Effector memory CD4-positive, alpha-beta T cell (primary cell): ENCODE measurements at places on chromosomes 6 and 20.
A peak's percentile ranks its signal among the peaks of the same experiment; 100 is the strongest.

- DNase-seq = no peak
Observed at GRCh38 chr20:692044-692443, 16.4 kb upstream of the SCRT2 start.

DNA sequence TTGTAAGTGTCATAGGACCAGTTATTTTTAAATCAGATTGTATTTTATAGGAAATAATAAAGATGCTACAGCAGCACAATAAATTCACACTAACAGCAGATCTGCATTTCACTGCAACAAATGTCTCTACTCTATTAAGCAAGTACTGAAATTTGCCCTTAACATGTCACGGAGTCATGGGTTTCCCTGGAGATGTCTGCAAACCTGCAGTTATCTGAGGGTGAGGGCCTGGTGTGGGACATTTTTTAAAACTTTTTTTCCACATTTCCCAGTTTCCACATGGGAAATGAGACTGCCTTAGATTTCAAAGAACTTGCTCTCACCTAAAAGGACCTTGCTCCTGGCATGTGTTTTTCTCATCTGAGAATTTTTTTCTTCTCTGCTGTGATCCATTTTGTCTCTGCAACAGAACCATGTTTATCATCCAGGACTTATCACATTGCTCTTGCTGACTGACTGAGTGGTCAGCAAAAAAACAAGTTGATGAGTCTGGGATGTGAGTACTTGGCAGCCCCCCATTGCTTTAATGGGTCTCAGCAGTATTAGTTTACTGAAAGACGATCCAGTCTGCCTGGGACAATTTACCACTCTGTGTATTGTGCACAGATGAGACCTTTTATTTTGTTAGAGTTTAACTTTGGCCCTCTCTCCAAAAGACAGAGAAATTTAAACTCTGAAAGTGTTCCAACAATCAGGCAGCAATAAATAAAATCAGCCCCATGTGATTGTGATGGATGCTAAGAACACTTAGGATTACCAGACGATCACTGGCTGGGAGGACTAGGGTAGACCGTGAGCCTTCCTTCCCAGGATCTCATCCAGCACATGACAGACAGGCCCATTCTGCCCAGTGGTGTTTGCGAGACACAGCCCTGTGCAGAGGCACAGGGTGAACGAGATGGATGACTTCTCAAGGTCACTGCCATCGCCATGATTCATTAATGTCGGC is 268.8 kb downstream of the BTBD9 start:
- DNase-seq = no peak

DNA sequence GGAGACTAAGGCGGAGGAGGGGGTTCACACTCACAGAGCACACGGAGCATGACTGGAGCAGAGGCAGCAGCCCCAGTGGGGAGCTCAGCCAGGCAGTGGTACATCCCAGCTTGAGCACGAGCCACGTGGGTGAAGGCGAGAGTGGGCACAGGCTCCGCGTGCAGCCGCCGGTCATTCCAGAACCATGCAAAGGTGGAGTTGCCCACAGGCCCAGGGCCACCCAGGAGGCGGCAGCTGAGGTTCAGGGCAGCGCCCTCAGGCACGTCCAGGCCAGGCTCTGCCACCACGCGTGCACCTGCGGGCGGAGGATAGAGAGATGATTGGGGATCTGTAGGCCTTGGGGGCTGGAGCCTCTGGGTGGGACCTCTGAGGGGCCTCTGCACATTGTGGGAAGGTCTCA is 9.5 kb upstream of the ADAM33 start:
- DNase-seq = no peak

DNA sequence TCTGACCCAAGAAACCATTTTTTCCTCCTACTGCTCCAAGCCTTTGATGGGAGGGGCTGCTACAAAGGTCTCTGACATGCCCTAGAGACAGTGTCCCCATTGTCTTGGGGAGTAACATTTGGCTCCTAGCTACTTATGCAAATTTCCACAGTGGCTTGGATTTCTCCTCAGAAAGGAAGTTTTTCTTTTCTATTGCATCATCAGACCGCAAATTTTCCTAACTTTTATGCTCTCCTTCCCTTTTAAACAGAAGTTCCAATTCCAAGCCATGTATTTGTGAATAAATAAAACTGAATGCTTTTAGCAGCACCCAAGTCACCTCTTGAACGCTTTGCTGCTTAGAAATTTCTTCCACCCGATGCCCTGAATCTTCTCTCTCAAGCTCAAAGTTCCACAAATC is 51.0 kb downstream of the SLC22A2 start:
- DNase-seq = no peak

DNA sequence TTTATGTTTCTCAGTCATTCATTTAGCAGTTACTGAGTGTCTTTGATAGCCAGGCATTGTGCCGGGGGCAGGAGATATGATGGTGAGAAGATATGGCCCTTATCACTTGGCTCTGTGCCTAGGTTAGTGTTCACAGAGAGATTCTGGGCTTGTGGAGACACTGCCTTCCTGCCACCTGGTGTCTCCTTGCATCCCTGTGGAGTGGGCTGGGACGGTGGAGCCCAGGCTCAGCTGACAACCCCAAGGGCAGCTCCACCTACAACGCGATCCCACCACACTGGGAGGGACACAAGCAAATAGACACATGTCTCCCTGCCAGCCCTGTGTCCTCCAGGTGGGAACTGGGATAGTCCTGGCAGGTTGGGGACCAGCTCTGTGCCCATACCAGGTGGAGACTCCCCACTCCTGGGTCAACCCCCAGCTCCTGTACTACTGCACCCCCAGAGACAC is 30.3 kb upstream of the VEGFA start:
- no peak for DNase-seq

GRCh38 chr6:137490006-137490905 is 3.9 kb downstream of the OLIG3 start:
- DNase-seq = no peak

DNA sequence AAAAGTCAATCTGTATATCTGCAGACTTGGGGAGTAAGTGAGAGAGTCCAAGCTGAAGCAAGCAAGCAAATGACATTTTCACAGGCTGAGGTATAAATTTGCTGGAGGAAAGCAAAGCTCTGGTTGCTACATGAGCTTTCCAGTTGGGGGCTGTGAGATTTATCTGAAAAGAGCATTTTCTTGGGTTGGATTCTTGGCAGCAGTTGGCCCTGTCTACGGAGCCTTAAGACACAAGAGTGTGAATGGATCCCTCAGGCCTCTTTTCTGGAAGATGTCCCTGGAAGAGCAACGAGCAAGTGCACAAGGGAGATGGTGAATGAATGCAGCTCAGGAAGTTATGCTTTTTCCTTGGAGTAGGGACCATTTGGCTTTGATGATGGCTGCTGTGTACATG is 30.8 kb downstream of the ISM1 start:
- no peak for DNase-seq

DNA sequence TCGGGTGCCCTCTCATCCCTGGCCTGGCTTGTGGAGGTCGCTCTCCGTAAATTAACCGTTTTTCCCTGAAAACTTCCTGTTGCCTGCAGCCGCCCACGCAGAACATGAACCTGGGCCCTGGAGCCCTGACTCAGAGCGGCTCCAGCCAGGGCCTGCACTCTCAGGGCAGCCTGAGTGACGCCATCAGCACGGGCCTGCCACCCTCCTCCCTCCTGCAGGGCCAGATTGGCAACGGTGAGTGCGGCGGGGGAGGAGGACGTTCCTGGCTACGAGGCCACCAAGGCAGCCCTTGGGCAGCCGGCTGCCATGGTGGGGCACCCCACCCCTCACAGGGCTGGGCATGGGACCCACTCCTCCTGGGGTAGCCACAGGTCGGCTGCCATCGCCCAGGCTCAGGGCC is 17.8 kb downstream of the SS18L1 start:
- no peak for DNase-seq

- DNase-seq = no peak
Observed at GRCh38 chr6:153564803-153565202, 433.7 kb upstream of the RGS17 start.

- DNase-seq = no peak
Observed at GRCh38 chr20:62508641-62509051, 32.9 kb upstream of the GATA5 start.

DNA sequence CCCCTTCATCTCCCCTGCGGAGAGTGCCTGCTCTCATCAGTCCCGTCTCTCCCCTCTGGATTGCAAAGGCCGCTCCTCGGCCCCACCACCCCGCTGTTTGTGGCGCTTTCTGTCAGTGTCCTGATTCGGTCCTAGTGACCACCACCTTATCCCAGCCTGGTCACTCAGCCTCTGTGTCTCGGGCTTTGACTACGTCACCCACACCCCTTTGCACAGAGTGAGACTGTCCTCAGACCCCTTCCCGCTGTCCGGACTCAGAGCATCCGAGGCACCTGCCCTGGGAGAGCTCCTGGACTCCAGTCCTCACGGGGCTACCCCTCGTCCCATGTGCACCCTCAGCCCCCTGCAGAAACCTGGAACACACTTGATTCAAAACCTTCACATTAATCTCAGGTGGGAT is 380.2 kb downstream of the TAF4 start:
- no peak for DNase-seq

DNA sequence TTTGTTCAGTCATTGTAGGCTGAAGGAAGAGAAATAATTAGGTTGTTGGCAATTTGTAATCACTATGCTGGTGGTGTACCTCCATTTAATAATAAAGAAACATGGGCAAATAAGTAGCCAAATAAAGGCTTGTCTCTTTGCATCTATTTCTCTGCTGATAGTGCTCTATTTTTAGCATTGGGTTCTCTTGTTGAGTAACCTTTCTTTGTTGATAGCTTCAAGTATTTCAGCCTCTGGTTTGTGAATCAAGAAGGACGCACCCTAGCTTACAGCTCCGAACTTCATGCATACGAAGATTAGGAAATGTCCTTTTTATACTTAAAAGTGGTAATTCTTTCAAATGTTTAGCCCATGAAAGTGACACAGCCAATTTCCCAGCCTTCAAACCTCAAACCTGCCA is 2.6 kb downstream of the PPP1R14C start:
- no peak for DNase-seq

DNA sequence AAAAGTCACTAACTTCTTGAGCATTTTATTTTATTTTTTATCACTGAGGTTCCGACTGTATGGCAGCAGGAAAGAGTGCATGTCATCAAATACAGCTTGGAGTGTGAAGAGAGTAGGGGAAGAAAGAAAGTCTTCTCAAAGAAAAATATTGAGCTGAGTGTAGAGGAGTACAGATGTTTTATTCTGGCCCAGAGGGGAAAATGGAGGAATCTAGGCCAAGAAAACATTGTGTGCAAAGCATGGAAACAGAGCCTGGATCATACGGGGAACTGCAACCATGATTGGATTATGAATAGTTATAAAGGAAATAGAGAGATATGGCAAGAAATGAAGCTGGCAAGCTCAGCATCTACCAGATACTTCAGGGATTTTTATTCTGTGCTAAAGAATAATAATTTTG is 104.2 kb upstream of the SCGN start:
- DNase-seq = no peak

- no peak for DNase-seq
Observed at GRCh38 chr6:77707603-77708002, 54.8 kb downstream of the MEI4 start.

DNA sequence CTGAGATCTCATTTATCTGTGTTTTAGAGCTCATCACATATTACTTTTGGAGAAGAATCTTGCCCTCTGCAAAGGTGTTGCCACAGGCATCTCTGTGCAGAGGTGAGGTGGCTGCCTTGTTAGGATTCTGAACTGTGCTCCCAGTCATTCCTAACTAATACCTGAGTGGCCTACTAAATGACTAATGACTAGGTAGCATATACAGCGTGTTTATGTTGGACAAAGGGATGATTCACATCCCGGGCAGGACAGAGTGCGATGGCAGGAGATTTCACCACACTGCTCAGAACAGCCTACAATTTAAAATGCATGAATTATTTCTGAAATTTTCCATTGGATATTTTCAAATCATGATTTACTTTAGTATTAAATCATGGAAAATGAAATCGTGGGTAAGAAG is 23.1 kb upstream of the CGA start:
- no peak for DNase-seq

DNA sequence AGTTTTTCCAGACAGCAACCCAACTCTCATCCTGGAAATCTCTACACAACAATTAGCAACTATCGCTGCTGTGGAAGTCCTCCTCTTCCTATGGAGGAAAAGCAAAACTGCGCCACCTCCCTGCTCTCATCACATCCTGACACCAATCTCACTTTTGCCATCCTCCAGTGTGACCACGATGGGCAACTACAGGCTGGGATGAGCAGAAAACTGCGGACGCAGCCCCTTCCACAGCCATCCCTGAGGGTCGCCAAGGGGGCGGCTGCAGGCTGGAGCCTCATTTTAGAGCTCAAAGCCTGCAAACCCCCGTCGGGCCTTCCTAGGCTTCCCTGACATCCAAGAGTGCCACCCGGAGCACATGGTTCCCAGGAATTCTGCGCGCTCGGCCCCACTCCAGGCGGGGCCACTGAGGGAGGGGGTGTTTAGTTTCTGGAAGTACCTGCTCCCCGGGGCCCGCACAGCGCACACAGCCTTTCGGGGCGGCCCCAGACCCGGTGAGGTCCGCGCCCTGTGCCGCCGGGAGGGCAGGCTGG is 1.2 kb downstream of the TCFL5 start:
- DNase-seq = no peak

- peak; percentile 58 for DNase-seq
Observed at GRCh38 chr6:36962874-36963273, 8.3 kb downstream of the PI16 start.

GRCh38 chr6:150128425-150128824 is 14.4 kb upstream of the PPP1R14C start:
- DNase-seq = no peak

DNA sequence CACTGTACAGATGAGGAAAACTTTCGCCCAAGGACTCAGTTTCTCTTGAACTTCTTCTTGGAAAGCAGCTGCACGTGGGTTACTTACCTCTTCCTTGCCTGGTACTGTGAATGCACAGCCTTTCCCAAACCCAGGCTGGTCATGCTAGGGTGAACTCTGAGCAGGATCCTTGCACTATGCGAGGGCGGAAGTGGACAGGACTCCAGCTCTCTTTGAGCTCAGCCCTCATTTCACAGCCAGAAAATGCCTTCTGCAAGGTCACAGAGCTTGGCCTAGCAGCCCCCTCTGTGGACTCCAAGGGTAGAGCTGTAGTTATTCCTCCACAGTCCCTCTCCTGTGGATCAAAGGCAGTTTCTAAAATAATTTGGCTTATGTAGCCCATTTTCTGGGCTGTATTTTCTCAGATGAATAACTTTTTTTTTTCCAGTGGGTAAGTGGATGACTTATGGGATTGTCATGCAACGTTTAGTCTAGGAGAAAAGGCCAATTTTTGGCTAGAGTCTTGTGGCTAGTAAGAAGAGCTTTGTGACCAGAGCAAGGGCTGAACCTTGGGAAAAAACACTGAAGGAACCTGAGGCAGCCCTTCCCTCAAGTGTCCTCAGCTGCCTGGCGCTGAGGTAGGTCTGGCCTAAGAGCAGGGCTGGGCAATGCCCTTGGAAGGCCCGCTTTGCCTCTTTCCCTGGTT is 172.7 kb downstream of the SCP2D1 start:
- no peak for DNase-seq

DNA sequence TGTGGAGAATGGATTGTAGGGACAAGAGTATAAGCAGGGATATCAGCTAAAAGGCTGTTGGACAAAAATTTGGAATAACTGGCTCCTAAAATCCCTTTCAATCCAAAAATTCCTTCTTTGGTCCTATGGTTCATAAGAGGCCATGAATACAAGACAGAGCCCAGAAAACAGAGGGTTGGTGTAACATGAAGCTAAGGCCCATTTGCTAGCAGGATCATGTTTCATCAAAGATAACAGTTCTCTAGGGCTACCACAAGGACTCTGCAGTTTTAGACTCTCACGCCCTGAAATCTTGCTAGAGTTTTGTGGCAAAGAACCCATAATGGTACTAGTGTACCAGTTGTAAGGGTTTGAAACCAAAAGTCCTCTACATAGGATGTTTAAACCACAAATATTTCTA is 327.8 kb upstream of the TBX18 start:
- no peak for DNase-seq

GRCh38 chr6:25481267-25481666 is 170.7 kb upstream of the SCGN start:
- no peak for DNase-seq

GRCh38 chr6:122894791-122895190 is 101.2 kb upstream of the CLVS2 start:
- no peak for DNase-seq
